Upper lobe of left lung (tissue), 6 donors: ENCODE measurements at places on chromosomes 6 and 20. TPM values are rescaled to one million over a fixed set of nuclear protein-coding genes. Genes with fewer than 3 reads are reported as not detected.

SCRT2 gene
- not detected for total RNA-seq

GRCh38 chr20:53028337-53029007, 56.3 kb downstream of the TSHZ2 start:
- H3K4me3 ChIP-seq, result no peak overlapping the region
- DNase-seq, result no peak
- H3K27ac ChIP-seq, result no peak overlapping the region
- H3K27me3 ChIP-seq, result no peaks in the 10 kb centered on the region

DNA sequence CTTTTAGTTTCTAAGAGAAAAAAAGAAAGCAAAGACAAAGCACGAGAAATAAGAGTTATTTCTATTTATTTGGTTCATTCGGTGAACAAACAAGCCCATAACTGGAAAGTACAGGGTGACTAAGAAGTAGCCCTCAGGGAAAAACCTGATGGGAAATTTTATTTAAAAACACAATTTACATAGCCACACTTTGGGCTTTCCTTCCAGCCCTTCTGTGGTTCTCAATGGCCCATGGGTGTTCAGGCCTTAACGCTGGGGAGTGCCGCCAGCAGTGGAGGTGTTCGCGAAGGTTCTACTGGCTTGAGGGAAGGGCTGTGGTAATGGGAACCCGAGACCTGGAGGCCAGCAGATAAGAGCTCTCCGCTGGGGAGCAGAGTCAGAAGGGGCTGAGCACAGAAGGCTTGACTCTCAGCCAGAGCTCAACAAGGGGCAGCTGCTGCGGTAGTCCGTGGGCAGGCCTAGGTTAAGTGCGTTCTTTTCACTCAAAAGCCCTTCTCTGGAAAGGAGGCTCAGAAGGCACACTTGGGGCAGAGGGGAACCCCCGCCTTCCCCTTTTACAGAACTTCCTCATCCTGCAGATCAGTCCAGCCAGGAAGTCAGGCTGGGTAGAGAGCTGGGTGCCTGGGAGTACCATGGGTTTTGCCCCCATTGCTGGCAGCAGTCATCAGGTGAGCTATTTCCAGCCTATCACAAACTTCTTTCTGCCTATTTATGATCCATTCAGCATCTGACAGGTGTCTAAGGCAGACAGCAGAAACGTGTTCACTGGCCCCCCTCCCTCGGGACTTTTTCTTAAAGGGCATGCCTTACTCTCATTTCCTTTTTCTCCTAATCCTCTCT, 8.8 kb upstream of the CD83 start:
- H3K4me3 ChIP-seq, result no peak overlapping the region
- H3K36me3 ChIP-seq, result no peaks in the 10 kb centered on the region
- no peaks in the 10 kb centered on the region for H3K27me3 ChIP-seq
- H3K27ac ChIP-seq, result peak overlapping the region; percentile 61

ALDH5A1 gene
- total RNA-seq, result 21.1 TPM
